Suppressor macrophage (primary cell): ENCODE measurements at places on chromosomes 16 and 17.

- no peak for DNase-seq
Observed at GRCh38 chr17:77361986-77362620, 221.3 kb downstream of the SEC14L1 start.

GRCh38 chr17:42667088-42667951 lies 8.2 kb downstream of the TUBG2 start:
- peak; percentile 24 for DNase-seq

GRCh38 chr17:72462407-72462806 lies 341.6 kb downstream of the SOX9 start:
- DNase-seq, result no peak

- DNase-seq, result no peak
Observed at GRCh38 chr17:83195330-83196023, 116.1 kb downstream of the METRNL start.
